ENCODE measurements at places on chromosomes 7 and 10. TPM values are rescaled to one million over a fixed set of nuclear protein-coding genes. Genes with fewer than 3 reads are reported as not detected.

The HTR5A gene
- total RNA-seq = not detected

The ADAMTS14 gene
- 0.03 TPM for total RNA-seq

The PAPSS2 gene
- 23.2 TPM for total RNA-seq

The PNLIPRP1 gene
- not detected for total RNA-seq
